Activated CD4-positive, alpha-beta memory T cell treated with anti-CD3 and anti-CD28 coated beads for 36 hours (primary cell): ENCODE measurements at places on chromosomes 12 and 14. TPM values are rescaled to one million over a fixed set of nuclear protein-coding genes. Genes with fewer than 3 reads are reported as not detected.

LLPH gene
- total RNA-seq, result 29.1 TPM

ANKRD9 gene
- 15.2 TPM for total RNA-seq

ITGB7 gene
- total RNA-seq, result 168 TPM

L3HYPDH gene
- 7.9 TPM for total RNA-seq

MUCL1 gene
- not detected for total RNA-seq

ERG28 gene
- 25.9 TPM for total RNA-seq

ZBTB39 gene
- total RNA-seq, result 5.5 TPM

RD3L gene
- total RNA-seq, result not detected

ARPC3 gene
- 340 TPM for total RNA-seq

CCDC38 gene
- not detected for total RNA-seq

SCNN1A gene
- 0.26 TPM for total RNA-seq

GRCh38 chr14:102125546-102125945 is 14.2 kb upstream of the WDR20 start:
- H3K4me3 ChIP-seq, result no peak overlapping the region
- no peaks in the 10 kb centered on the region for H3K27me3 ChIP-seq
- no peaks in the 10 kb centered on the region for H3K4me1 ChIP-seq
- no peak overlapping the region for H3K27ac ChIP-seq
- no peak for DNase-seq

DNA sequence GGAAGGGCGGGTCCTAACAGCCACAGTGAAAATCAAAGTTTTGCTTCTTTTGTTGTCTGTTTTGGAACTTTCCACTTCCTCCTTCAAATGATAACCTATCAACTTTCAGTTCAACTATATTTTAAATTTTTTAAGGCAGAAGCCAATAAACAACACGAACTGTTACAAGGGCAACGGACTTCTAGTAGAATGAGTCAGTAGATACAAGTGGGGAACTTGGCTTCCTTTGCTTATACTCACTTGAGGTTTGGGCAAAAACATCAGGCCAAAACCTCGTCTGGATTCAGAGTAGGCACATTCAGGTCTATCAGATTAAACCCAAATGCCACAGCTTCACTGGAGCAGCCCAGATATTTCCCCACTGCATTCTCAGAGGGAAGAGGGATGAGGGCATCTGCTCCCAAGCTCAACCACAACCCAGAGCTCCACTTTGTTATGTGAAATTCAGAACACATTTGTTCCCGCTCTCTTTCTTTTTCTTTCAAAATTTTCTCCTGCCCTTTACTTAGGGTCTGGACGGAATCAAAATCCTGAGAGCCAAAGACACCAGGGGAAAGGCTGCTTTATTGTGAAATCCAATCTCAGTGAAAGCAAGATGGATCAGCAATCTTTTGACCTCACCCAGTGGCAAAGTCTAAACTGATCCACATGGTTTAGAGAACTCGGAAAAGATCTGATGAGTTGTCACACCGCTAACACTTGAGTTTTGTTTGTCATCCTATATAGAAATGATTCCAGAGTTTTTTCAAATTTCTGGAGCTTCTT is 152.5 kb upstream of the BTG1 start:
- peak overlapping the region; percentile 79 for H3K27ac ChIP-seq
- H3K27me3 ChIP-seq, result no peaks in the 10 kb centered on the region
- peak overlapping the region; percentile 30 for H3K4me3 ChIP-seq
- peak; percentile 26 for DNase-seq
- peaks cover 13% of the 10 kb centered on the region for H3K4me1 ChIP-seq
- no peaks in the 10 kb centered on the region for H3K36me3 ChIP-seq

GRCh38 chr14:53850714-53851296 is 105.8 kb downstream of the BMP4 start:
- H3K27me3 ChIP-seq, result no peaks in the 10 kb centered on the region
- no peak overlapping the region for H3K4me3 ChIP-seq

- H3K36me3 ChIP-seq, result peaks cover 29% of the 10 kb centered on the region
- peak overlapping the region; percentile 94 for H3K4me3 ChIP-seq
- H3K27ac ChIP-seq, result peak overlapping the region; percentile 98
- no peaks in the 10 kb centered on the region for H3K27me3 ChIP-seq
Observed at GRCh38 chr12:68612202-68612601, 1.5 kb downstream of the RAP1B start.

DNA sequence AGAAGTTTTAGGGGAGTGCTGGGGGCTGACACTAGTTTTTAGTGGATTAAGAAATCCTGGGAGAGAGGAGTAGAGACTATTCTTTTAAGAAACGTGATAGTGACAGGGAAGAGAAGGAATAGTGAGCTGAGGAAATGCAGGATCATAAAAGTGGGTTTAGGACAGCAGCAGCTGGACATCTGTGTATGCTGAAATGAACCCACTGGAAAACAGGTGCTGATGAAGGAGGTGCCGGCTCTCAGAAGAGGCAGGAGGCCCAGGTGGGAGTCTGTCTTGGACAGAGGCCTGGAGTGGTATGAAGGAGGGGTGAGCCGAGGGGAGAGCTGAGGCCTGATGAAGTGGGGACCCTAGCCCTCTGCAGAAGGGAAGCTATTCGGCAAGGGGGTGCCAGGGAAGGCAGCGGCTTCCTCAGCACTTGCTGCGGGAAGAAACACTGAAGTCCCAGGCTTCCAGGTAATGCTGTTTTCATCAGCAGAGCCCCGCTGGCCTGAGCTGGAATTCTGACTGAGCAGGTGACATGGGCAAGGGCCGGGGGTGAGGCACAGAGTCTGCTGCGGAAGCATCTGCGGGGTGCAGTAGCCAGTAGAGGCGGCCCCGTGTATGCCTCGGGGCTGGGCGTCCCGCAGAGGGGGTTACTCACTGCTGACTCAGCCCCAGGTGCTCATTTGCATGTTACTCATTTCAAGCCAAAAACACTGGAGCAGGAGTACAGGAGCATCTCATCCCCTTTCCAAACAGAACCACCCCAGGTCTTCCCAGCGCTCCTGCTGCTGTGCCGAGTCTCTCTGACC is 89.7 kb downstream of the TMCC3 start:
- H3K27me3 ChIP-seq, result peaks cover 30% of the 10 kb centered on the region
- no peak overlapping the region for H3K27ac ChIP-seq
- H3K4me3 ChIP-seq, result no peak overlapping the region
- peaks cover 5% of the 10 kb centered on the region for H3K4me1 ChIP-seq
- peak; percentile 43 for DNase-seq

DNA sequence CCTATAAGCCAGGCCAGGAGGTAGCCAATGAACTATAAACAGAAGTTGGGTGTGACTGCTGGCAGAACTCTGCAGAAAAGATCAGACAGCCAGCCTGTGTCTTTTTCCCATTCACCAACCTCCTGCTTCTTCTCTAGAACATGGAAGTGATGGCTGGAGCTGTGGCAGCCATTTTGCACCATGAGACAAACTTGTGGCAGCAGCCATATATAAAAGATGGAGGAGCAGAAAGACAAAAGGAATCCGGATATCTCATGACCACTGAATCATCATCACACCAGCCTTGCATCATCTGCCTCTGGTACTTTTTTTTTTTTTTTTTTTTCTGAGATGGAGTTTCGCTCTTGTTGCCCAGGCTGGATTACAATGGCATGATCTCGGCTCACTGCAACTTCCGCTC is 8.7 kb downstream of the BEGAIN start:
- no peak overlapping the region for H3K4me3 ChIP-seq
- H3K36me3 ChIP-seq, result no peaks in the 10 kb centered on the region
- H3K27me3 ChIP-seq, result no peaks in the 10 kb centered on the region
- no peaks in the 10 kb centered on the region for H3K4me1 ChIP-seq
- DNase-seq, result no peak

DNA sequence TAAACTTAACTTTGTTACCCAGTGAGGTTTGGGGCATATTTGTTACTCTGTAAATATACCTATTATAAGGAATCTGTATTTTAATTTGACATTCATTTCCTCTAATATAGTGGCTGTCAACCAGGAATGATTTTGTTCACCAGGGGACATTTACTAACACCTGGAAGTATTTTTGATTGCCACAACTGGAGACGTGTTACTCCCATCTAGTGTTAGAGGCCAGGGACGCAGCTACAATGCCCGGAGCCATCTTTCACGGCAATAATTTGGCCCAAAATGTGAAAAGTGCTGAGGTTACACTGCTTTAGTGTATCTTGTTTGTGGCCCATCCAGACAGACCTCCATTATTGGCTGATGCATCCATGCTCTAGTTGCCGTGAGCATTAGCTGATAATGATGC is 881.3 kb upstream of the ATXN7L3B start:
- no peak overlapping the region for H3K4me3 ChIP-seq
- no peaks in the 10 kb centered on the region for H3K4me1 ChIP-seq
- DNase-seq, result no peak

DNA sequence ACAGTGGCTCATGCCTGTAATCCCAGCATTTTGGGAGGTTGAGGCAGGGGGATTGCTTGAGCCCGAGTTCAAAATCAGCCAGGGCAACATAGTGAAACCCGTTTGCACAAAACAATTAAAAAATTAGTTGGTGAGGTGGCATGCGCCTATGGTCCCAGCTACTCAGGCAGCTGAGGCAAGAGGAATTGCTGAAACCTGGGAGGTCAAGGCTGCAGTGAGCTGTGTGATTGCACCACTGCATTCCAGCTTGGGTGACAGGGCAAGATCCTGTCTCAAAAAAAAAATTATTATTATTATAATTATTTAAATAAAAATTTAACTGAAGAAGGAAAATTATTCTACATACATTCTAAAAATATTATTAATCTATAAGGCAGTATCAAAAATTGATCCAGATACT is 164.1 kb downstream of the ITPR2 start:
- DNase-seq, result no peak
- no peak overlapping the region for H3K4me3 ChIP-seq
- peaks cover 22% of the 10 kb centered on the region for H3K36me3 ChIP-seq
- H3K27ac ChIP-seq, result no peak overlapping the region

- H3K27me3 ChIP-seq, result peaks cover 6% of the 10 kb centered on the region
- no peak overlapping the region for H3K4me3 ChIP-seq
- H3K4me1 ChIP-seq, result no peaks in the 10 kb centered on the region
- no peak for DNase-seq
- H3K36me3 ChIP-seq, result no peaks in the 10 kb centered on the region
Observed at GRCh38 chr12:111826316-111826715, 15.7 kb upstream of the MAPKAPK5 start.
